Lung microvascular endothelial cell (primary cell): ENCODE measurements at places on chromosomes 16 and 17. TPM values are rescaled to one million over a fixed set of nuclear protein-coding genes. Genes with fewer than 3 reads are reported as not detected.

CCL2 gene
- 75.8 and 137 TPM in 2 replicates for total RNA-seq

SPATA20 gene
- 22.2 and 31.4 TPM in 2 replicates for total RNA-seq

DNA sequence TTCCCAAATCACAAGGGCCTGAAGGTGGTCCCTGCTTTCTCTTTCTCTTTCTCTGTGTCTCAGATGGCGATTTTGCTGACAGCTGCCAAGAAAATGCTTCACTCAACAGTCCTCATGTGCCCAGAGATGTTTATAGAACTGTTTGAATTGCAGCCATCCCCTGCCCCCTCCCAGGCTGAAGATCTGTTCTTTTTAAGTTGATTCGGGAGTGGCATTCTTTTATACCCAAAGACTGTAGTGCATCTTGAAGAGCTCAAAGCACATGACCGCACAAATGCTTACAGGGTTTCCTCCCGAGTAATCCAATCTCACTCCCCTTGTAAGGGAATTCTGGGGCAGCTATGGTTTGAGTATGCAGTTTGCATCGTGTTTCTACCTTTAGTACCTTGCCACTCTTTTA lies 75.7 kb downstream of the SEC14L1 start:
- no peak for DNase-seq

GRCh38 chr16:49801290-49801689 lies 54.6 kb downstream of the ZNF423 start:
- no peak for DNase-seq

GRCh38 chr17:78049609-78050008 lies 78.9 kb downstream of the TMC6 start:
- no peak for DNase-seq

DNA sequence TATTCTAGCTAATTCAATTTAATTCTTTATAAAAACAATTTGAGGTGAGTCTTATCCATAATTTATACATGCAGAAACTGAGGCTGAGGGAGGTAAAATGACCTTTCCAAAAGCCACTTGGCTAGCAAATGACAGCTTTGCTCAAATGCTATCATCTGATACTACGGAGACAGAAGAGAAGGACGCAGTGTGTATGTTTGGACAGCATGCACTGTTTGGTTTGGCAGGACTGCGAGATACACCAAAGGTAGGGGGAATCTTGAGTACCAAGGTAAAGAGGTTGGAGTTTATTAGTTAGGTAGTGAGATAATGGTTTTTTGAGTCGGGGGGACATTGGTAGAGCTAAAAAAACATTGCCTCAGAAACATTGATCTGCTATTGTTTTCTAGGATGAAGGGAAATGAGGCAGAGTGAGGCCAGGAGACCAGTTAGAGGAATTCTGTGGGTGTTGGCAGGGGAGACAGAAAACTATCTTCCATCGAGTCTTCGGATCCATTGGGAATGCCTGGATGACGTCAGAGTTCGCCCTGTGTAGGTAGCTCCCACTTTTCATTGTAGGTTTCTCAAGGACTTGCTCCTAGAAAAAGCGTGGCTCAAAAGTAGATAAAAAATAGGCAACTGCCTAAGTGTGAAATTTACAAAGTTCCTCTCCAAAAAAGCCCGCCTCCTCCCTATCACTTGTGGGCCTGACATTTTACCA lies 2.5 kb upstream of the HS3ST4 start:
- no peak for DNase-seq

PRDM7 gene
- total RNA-seq, result not detected in 2 replicates

DNA sequence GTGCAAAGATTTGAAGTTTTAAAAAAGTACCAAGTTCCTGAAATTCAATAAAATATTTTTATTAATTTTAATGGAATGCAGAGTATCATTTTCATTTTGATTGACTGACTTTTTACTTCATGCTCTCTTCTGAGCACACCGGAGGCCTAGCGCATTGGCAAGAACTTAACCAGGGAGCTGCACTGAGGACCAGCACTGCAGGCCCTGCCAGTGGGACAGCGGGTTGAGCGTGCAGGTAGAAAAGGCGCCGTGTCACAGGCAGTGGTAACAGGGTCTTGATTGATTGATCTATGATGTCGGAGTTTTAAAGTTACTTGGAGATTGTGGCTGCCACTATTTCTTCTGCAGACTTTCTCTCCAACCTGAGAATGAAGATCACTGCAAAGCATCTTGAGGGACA lies 43.7 kb downstream of the WDR45B start:
- no peak for DNase-seq

ITGB3 gene
- 65.7 and 126 TPM in 2 replicates for total RNA-seq

GRCh38 chr17:69058165-69058564 lies 2.6 kb downstream of the ABCA9 start:
- DNase-seq, result no peak

DNA sequence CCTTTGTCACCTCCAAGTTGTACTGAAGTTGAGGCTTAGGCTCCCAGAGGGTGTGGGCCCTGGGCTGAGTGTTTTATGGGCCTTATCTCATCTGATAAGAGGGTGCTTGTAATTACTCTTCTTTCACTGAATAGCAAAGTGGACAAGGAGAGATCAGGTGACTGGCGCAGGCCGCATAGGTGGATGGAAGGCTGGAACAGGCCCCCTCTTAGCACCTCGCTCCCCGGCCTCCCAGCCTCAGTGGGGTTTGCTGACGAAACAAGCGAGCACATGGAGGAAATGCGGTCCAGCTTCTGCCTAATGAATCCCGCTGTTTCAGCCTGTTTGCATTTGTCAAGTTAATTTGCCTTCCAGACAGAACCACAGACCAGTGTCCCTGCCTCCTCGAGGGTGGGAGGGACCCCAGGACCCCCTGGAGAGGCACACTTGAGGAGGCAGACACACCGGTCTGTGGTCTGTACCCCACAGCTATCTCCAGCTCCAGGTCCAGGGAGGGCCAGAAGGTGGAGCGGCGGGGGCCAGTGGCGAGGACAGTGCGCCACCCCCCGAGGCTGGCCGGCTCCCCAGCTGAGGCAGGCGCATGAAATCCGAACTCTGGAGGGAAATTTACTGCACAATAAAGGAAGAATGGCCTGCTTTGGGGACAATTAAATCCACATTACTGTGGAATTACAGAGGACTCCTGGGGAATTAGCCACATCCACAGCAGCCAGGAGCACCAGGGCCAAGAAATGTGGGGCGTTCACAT lies 123.4 kb downstream of the NTN1 start:
- no peak for DNase-seq

GRCh38 chr17:74295625-74296547 lies 21.9 kb downstream of the DNAI2 start:
- DNase-seq, result no peak

AOC2 gene
- total RNA-seq, result 0.22 and 0.40 TPM in 2 replicates

GRCh38 chr16:10623059-10623458 lies 42.7 kb upstream of the EMP2 start:
- DNase-seq, result no peak

DNA sequence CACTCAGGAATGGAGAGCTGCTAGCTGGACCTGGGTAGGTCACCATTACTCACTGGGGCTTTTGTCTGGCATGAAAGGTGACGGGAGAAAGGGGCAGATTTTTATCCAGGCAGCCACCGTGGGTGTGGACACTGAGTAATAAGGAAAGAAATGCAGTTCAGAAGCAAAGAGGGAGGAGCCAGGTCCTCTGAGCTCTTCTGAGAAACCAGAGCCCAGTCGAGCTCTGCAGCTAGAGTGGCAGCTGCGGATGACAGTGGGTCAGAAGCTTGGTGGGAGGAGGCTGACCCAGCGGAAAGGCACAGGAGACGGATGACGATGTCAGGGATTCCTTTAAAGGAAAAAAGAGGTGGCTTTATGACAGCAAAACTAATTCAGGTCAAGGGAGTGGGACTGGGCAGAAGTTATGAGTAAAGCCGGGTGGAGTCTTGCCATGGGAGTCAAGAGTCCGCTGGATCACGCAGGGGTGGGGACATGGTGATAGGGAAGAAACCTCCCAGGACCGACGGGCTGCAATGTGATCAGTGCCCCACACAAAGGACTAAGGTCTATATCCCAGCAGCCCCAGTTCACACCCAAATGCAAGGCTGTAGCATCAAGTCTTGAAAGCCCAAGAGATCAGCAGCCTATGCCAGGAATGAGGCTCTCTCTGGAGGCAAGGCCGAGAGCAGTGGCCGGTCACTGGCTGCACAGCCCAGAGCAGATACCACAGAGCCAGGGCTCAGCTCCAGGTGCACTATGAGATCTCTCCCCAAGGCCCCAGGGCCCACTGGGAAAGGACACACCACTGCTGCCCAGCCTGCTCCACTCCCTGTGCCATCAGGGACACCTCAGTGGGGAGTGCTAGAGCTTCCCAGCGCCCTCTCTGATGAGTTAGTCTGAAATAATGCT lies 6.3 kb upstream of the MNT start:
- DNase-seq, result peak; percentile 92

DNA sequence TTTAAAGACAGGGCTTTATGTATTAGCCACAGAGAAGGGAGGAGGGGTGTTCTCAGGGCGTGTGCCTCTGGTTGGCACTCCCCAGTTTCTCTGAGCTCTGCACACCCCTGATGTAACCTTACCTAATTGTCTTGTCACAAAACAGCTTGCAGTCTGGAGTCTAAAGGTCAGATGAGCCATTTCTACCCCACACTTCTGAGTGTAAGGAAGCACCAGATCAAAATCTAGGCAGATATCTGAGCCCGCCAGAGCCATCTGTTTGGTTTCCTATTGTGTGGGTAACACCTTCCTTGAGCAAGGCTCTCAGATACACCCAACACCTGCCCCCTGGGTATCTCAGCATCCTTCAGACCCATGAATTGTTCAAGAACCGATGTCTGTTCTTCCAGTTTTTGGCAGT lies 15.5 kb downstream of the CDH1 start:
- no peak for DNase-seq

DNA sequence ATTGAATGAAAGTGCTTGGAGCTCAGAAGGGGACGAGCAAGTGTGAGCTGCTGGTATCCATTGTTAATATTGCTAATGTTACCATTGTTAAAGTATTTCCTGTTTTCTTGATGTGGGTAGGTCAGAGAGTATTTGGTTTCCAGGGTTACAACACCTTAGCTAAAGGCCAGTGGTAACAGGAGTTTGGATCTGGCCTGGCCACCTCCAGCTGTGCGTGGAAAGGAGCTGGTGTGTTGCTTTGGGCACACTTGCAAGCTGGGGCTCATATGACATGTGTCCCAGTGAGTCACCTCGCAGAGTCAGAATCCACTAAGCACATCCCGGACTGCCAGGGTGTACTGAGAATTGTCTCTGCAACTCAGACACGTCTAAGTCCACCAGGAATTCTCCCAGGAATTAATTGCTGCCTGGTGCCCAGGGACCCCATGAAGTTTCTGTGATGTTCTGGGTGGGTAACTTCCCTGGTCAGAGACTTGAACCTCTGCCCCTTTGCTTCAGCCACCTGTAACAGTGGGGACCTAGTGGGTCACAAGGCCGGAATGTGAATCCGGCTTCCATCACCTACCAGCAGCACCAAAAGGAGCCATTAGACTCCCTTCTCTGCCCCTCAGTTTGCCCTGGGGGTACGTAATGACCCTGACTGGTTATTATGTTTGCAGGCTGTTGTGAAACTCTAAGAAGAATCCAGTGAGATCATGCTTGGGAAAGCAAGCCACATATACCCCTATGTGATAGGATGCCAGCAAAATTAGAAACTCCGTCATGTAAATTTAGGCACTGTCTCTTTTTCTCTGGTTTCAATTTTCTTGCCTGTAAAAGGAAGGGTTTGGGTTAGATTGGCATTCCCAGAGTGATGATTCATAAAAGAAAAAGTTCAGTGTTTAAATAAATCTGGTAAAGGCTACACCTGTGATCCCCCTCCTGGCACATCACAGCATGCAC lies 12.8 kb downstream of the SLC6A2 start:
- peak; percentile 83 for DNase-seq

GRCh38 chr16:1206786-1207185 lies 18.3 kb downstream of the TPSG1 start:
- DNase-seq, result no peak

TRIM25 gene
- 20.0 and 27.2 TPM in 2 replicates for total RNA-seq

SNAI3 gene
- under 0.01 and 0.22 TPM in 2 replicates for total RNA-seq

DNA sequence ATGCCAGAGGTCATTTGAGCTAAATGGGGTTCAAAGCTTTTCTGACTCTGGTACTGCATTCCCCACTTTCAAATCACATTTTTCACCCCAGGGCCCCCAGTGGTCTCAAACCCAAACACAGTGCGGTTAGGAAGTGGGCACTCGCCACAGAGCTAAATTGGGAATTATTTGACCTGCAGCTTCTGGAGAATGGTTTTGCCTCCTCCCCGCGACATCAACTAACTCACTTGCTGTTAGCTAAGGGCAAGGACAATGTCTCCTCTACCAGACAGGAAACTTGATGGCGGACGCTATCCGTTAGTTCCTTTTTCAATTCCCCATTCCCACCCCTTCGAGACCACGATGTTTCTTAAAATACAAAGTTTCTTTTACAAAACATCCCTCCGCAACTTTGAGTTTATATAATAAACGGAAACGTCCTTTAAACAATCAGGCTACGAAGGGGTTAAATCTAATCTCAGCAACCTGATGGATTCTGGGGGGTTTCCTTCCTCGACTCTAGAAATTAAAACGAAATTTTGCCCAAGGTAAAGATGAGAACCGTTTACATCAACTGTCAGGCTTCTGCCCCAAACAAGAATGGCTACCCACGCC lies 500 bp upstream of the KAT7 start:
- DNase-seq, result no peak

- no peak for DNase-seq
Measured at GRCh38 chr16:74448990-74449389, 27.7 kb upstream of the CLEC18B start.

DNA sequence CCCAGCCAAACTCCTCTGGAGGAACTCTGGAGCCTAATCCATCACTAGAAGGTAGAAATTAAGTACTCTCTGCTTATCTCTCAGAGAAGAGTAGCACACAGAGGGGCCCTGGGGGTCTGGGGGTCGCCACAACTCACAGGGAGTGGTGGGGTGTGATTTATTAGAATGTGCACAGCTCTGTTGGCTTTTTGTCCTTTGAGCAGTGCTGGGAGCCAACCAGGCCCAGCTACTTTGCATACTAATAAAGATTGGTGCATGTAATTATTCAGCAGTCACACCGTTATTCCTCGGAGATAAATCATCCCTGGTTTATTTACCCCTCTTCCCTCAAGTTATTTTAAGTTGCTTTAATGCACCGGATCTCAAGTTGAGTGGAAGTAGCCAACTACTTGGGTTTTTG lies 606.7 kb upstream of the EEF2KMT start:
- no peak for DNase-seq

DNA sequence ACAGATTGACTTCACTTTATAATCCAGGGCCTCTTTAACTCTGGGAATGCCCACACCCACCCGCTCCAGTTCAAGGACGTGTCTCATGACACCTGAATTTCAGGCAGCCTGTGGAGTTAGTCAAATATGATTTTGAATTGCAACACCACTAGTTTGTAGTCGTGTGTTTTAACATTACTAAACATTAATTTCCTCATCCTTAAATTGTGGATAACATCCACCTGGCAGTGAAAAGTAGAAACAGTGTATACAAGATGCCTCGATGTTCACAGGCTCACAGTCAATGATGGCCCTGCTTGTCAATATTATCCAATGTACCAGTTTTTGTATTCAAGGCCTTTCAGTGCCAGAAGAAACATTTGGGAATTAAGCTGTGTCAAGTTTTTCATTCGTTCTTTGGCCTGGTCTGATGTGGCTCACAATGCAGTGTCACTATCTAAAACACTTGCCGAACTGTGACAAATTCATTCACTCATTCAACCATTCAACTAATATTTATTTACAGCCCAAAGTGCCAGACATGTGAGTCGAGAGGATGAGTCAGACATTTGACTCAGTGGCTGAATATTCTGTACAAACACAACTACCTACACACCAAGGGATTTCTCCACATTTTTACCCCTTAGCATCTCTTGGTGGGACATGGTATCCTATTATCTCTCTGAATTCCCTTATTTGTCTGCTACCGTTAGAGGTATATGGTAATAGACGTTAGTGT lies 1.4 kb downstream of the MEIOB start:
- DNase-seq, result peak; percentile 26

GRCh38 chr17:42979511-42980273 lies at the start of gene PTGES3L:
Gene PTGES3L (minus strand): TSS chr17:42980080. CDS start chr17:42980053, 27 bp downstream.
- DNase-seq, result peak; percentile 52

NME1 gene
- total RNA-seq, result 87.7 and 133 TPM in 2 replicates
